ENCODE measurements at places on chromosomes 12 and 14.
A peak's percentile ranks its signal among the peaks of the same experiment; 100 is the strongest.

DNA sequence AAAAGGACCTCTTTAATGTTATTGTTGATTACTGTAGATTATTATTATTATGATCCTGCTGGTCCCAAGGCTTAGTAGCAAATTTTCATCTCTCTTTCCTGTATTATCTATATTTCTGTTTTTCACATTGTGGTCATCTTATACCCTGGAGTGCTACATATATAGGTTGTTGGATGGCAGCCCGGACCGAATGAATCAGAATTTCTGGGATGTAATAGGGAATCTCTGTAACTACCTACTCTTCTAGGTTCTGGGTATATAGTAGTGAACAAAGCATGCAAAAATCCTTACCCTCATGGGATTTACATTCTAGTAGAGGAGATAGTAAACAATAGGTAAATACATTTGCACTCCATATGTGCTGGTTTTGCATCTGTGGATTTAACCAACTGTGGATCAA lies 31.4 kb downstream of the NUBPL start:
- no peak overlapping the region for H3K4me3 ChIP-seq
- H3K36me3 ChIP-seq: no peaks in the 10 kb centered on the region
- H3K27me3 ChIP-seq: no peaks in the 10 kb centered on the region
- no peaks in the 10 kb centered on the region for H3K4me1 ChIP-seq
- H3K27ac ChIP-seq: no peak overlapping the region

DNA sequence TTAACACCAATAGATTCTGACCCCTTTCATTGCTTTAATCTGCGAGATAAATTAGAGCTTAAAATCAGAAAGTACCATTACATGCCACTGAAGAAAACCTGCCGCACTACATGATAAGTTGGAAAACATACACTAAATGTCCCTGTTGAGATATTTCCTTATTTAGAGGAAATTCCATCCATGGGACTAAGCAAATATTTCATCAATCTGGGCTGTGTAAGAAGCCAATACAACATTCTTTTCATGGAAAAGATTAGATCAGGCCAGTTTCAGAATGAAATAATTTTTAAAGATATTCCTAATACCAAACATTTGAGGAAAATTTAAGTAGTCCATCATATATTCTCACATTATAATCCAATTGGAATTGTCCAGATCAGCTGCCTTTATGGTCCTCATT lies 112.8 kb downstream of the LLPH start:
- H3K4me1 ChIP-seq: no peaks in the 10 kb centered on the region
- H3K27me3 ChIP-seq: peaks cover 5% of the 10 kb centered on the region
- H3K27ac ChIP-seq: no peak overlapping the region
- no peak for DNase-seq
- H3K36me3 ChIP-seq: no peaks in the 10 kb centered on the region
- no peak overlapping the region for H3K4me3 ChIP-seq

DNA sequence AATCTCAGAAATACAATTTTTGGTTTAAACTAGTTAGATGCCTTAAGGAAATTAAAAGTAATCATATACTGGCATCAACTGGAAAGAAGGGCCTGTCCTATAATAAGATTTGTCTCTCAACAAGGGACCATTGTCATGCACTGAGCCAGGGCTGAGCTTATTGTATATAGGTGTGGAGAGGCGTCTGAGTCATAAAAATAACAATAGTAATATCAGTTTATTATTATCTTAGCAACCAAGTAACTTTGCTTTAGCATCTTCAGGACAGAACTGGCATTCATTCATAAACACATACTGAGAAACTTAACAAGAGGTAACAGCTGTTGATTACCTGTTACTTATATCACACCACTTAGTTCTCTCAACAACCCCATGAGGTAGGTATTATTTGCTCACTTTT lies 7.1 kb downstream of the KRT75 start:
- H3K36me3 ChIP-seq: no peaks in the 10 kb centered on the region
- H3K4me1 ChIP-seq: peaks cover 7% of the 10 kb centered on the region
- no peak for DNase-seq
- H3K27ac ChIP-seq: no peak overlapping the region
- H3K4me3 ChIP-seq: no peak overlapping the region

DNA sequence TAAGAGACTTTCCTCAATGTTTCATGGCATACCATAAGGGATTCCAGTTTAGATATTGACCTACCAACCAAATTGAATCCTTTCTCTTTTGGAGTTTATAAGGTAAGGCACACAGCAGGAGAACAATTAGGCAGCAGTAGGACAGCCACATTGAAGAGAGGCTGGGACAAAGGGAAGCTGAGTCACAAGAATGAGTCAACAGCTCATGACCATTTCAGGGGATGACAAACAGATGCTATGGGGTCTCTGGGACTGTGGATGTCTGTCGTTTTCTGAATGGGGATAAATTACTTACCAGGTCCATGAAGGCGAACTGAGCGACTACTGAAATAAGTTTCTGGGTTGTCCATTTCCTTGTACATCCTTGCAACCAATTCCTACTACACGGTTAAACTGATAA lies 48.6 kb upstream of the E2F7 start:
- H3K36me3 ChIP-seq: no peaks in the 10 kb centered on the region
- DNase-seq: no peak
- no peaks in the 10 kb centered on the region for H3K27me3 ChIP-seq
- H3K4me1 ChIP-seq: no peaks in the 10 kb centered on the region

DNA sequence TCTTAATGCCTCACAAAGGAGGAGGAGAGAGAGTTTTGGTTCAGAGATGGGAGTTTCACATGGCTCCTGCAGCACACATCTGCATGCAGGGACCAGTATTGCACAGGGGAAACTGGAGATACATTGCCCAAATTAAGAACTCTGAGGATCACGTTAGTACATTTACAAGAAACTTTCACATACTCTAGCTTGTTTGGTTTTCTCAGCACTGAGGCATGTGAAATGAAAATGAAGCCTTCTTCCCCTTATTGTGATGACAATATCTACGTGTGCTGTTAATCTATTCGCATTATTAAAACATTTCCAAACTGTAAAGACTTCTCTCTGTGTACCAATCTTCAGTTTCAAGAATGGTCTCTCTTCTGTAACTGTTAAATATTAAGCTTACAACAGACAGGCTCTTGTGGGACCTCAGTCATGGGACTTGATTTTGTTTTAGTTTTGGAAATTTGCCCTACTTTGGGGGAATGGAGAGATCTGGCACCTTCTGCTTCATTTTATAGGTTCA lies 124.7 kb downstream of the DAAM1 start:
- H3K27me3 ChIP-seq: no peaks in the 10 kb centered on the region
- H3K36me3 ChIP-seq: no peaks in the 10 kb centered on the region
- no peak overlapping the region for H3K4me3 ChIP-seq
- DNase-seq: no peak

- H3K4me3 ChIP-seq: no peak overlapping the region
- H3K4me1 ChIP-seq: no peaks in the 10 kb centered on the region
- H3K27me3 ChIP-seq: no peaks in the 10 kb centered on the region
- H3K27ac ChIP-seq: no peak overlapping the region
Measured at GRCh38 chr14:80304125-80304766, 92.9 kb upstream of the DIO2 start.

DNA sequence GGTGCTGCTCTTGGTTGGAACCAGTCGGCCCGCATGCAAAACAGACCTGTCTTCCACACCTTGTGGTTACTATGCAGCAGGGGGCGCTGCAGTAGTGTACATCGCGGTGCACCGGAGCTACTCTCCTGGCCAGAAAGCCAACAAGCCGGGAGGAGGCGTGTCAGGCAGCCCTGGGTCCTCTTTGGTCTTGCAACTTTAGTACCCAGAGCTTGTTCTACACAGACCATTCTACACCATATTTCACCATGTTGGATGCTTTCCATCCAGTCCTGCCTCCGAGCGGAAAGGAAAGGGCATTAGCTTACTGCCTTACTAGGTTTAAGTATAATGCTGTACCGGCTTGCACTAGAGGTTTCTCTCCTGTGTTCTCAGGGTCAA lies 927 bp upstream of the TMTC2 start:
- H3K27ac ChIP-seq: peak overlapping the region; percentile 88
- no peaks in the 10 kb centered on the region for H3K27me3 ChIP-seq
- peak overlapping the region; percentile 71 for H3K4me3 ChIP-seq
- H3K36me3 ChIP-seq: no peaks in the 10 kb centered on the region
- peaks cover 29% of the 10 kb centered on the region for H3K4me1 ChIP-seq

- H3K36me3 ChIP-seq: no peaks in the 10 kb centered on the region
- H3K27me3 ChIP-seq: no peaks in the 10 kb centered on the region
- peak overlapping the region; percentile 88 for H3K4me3 ChIP-seq
- DNase-seq: no peak
Measured at GRCh38 chr12:45725631-45726602, 3.6 kb upstream of the ARID2 start.

- H3K36me3 ChIP-seq: no peaks in the 10 kb centered on the region
- no peak for DNase-seq
- H3K4me1 ChIP-seq: peaks cover 36% of the 10 kb centered on the region
- no peaks in the 10 kb centered on the region for H3K27me3 ChIP-seq
- peak overlapping the region; percentile 42 for H3K27ac ChIP-seq
- no peak overlapping the region for H3K4me3 ChIP-seq
Measured at GRCh38 chr12:32541754-32542374, 137.2 kb upstream of the DNM1L start.

- peaks cover 28% of the 10 kb centered on the region for H3K36me3 ChIP-seq
- H3K4me3 ChIP-seq: no peak overlapping the region
- H3K27ac ChIP-seq: no peak overlapping the region
- H3K27me3 ChIP-seq: no peaks in the 10 kb centered on the region
Measured at GRCh38 chr12:9687228-9687627, 17.7 kb downstream of the CLEC2D start.

GRCh38 chr14:50932592-50933495 lies 11.4 kb downstream of the PYGL start:
- peaks cover 29% of the 10 kb centered on the region for H3K36me3 ChIP-seq
- no peaks in the 10 kb centered on the region for H3K27me3 ChIP-seq
- DNase-seq: no peak
- peaks cover 16% of the 10 kb centered on the region for H3K4me1 ChIP-seq

DNA sequence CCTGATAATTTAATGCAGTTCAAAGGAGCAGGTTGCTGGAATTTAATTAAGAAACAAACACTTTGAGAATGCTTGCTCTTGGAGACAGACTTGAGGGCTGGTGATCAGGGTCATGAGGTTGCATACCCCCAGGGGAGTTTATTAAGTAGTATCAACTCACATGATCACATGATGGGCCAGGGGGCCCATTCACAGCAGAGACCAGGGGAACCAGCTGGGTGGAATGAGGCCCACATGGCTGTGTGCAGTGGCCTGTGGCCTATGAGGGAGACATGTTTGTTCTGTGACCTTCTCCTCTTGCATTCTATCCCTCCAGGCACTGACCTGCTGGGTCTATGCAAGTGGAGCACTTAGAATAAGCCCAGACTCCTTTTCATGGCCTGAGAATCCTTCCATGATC lies 266.6 kb upstream of the PWP1 start:
- H3K27me3 ChIP-seq: no peaks in the 10 kb centered on the region
- H3K27ac ChIP-seq: no peak overlapping the region
- no peak overlapping the region for H3K4me3 ChIP-seq
- H3K4me1 ChIP-seq: no peaks in the 10 kb centered on the region
- no peaks in the 10 kb centered on the region for H3K36me3 ChIP-seq

DNA sequence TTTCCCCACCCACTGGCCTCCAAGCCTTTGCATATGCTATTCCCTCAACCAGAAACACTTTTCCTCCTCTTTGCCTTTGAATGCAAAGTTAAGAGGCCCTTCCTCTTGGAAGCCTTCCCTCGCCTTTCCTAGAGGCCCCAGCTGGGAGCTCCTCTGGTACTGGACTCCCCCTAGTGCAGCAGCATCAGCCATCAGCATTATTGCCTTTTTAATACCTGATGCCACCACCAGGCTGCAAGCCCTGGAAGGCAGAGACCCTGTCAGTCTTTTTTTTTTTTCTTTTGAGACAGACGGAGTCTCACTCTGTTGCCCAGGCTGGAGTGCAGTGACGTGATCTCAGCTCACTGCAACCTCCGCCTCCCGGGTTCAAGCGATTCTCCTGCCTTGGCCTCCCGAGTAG lies 19.1 kb upstream of the PLA2G1B start:
- H3K4me1 ChIP-seq: no peaks in the 10 kb centered on the region
- peaks cover 7% of the 10 kb centered on the region for H3K27me3 ChIP-seq
- no peak overlapping the region for H3K4me3 ChIP-seq
- no peak overlapping the region for H3K27ac ChIP-seq
- no peak for DNase-seq

GRCh38 chr12:127928615-127929571 lies 338.1 kb upstream of the TMEM132C start:
- DNase-seq: no peak
- H3K27me3 ChIP-seq: no peaks in the 10 kb centered on the region
- no peak overlapping the region for H3K4me3 ChIP-seq

- no peaks in the 10 kb centered on the region for H3K36me3 ChIP-seq
- no peak overlapping the region for H3K4me3 ChIP-seq
- peaks cover 50% of the 10 kb centered on the region for H3K27me3 ChIP-seq
- no peak overlapping the region for H3K27ac ChIP-seq
- DNase-seq: no peak
Measured at GRCh38 chr12:94872007-94872653, 131.4 kb downstream of the NDUFA12 start.

DNA sequence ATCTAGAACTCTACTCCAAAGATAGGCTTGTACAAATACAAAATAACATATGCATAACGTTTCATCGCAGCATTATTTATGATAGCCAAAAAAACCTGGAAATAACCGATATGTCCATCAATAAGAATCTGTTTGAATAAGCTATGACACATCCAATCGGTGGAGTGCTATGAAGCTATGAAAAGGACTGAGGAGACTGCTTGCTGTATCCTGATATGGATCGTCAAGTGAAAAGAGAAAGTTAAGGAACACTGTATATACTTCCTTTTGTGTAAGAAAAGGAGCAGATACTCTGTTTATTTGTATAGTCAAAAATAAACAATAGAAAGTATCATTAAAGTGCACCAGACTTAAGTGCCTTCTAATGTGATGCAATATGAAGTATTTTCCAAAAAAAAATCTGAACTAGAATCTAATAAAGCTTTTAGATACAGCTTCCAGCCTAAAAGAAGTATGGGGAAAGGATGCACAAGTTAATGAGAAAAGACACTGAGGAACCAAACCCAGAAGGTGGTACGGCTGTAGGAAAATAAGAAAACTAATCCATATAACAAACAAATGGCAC lies 645 bp upstream of the KLHDC1 start:
- no peaks in the 10 kb centered on the region for H3K27me3 ChIP-seq
- H3K4me3 ChIP-seq: peak overlapping the region; percentile 92
- no peaks in the 10 kb centered on the region for H3K36me3 ChIP-seq
- DNase-seq: no peak
- H3K27ac ChIP-seq: peak overlapping the region; percentile 97
- H3K4me1 ChIP-seq: peaks cover 34% of the 10 kb centered on the region

DNA sequence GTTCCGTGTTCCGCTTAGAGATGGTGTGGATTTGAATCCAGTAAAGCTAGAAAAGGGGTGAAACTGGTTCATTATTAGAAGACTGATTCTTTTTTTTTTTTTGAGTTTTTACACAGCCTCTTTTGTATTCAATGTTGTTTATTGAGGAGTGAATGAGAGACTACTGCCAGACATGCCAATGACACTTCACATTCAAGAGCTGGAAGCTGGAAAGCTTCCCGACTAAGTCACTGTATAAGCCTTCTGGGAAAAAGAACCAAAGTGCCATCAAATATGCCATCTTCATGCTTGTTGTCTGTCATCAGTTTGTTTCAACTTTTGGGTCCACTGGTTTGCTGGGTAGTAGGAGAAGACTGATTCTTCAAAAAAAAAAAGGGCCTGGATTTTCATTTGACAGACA lies 164.8 kb downstream of the ATP23 start:
- H3K4me1 ChIP-seq: no peaks in the 10 kb centered on the region
- no peaks in the 10 kb centered on the region for H3K36me3 ChIP-seq
- DNase-seq: no peak
- no peak overlapping the region for H3K27ac ChIP-seq
- no peak overlapping the region for H3K4me3 ChIP-seq
